ENCODE measurements at places on chromosomes 11 and 22.
A peak's percentile ranks its signal among the peaks of the same experiment; 100 is the strongest.

DNA sequence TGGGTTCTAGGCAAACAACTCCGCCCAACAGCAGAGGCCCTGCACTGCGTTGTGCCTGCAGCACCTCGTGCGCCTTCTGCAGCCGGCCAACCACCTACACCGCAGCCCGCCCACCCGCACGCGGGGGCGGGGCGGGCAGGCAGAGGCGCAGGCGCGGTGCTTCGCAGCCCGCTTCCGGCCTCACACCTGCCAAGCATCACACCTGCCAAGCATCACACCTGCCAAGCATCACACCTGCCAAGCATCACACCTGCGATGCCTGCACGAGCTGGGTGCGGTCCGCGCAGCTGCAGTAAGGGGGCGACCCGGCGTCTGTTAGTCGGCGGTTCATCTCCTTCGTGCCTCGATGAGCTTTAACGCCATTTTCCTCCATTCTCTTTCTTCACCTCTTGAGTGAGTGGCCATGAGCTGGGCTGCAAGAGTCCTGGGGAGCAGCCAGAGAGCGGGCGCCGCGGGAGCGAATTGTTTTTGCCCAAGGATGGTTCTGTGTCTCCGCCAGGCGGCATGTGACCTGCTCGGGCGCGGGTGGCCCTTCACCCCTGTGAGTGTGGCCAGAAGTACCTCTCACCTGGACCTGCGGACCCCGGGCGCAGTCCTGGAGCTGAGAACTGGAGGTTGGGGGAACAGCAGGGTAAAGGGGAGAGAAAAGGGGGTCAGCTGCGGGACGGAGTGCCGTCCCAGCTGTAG lies at the start of gene LDHAL6A:
Gene LDHAL6A, plus strand, starts transcription at position 171 of the 687 bp plus-strand sequence. CDS start 825 bp downstream, outside the sequence.
- peak; percentile 19 for DNase-seq

DNA sequence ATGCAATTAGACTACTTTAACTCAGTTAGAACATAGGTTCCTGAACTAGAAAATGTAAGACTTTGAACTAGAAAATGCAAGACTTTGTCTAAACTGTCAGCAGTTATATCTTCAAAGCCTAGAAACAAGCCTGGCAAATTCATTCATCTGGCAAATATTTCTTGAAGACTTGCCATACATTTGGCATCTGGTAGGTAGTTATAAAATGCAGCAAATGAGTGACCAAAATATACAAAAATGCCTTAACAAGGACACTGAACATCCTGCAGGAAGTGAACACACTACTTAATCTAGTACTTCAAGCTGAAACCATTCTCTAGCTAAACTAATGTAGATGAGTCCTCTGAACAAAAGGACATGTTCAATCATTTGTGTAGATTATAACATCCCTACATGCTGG lies 84.7 kb upstream of the SCUBE2 start:
- DNase-seq, result no peak

GRCh38 chr11:127919206-127920000 lies 668.0 kb downstream of the ETS1 start:
- no peak for DNase-seq

- DNase-seq, result peak; percentile 99
Measured at GRCh38 chr11:1763796-1764661, at the start of gene CTSD. TSS of gene CTSD (minus strand) at chr11:1763927. CDS start at chr11:1763859, 68 bp downstream.

GRCh38 chr22:38881997-38882879 lies 10.2 kb upstream of the CBX6 start:
- DNase-seq, result no peak

- no peak for DNase-seq
Measured at GRCh38 chr11:128621601-128622501, 34.5 kb upstream of the ETS1 start.

GRCh38 chr22:43391306-43391705 lies 20.5 kb upstream of the MPPED1 start:
- no peak for DNase-seq

DNA sequence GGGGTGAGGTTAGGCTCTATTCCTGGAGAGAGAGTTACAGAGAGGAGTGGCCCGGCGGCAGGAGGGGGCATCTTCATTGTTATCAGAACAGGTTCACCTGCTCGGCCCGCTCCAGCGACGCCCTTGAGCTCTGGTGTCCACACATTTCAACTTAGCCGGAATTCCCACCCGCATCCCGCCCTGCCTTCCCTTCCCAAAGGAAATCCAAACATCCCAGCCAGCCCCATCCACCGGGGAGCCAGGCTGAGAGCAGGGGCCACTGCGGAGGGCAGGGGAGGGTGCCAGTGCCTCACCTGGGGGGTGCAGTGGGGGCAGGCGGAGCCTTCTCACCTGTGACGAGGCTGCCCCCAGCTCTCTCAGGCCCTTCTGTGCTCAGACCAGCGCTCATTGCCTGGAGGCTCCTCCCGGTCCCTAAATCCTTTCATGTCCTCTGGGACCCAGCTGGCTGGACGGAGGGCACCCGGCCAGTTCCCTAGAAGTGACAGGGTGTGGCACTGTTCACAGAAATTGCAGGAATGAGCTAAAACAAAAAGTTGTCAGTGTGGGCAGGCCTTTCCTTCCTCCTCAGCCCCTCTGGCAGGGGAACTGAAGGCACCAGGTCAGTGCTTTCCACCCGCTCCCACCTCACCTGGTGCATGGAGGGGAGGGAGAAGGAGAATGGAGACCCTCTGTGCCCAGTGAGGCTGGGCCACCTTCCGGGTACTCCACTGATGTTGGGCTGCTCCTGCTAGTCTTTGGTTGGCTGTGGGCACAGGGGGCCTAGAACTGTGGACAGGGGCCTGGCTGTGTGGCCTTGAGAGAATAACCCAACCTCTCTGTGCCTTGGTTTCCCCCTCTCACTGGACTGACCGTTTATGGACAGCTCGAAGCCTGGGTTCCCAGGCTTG lies 2.2 kb upstream of the MRGPRG start:
- DNase-seq, result peak; percentile 14

DNA sequence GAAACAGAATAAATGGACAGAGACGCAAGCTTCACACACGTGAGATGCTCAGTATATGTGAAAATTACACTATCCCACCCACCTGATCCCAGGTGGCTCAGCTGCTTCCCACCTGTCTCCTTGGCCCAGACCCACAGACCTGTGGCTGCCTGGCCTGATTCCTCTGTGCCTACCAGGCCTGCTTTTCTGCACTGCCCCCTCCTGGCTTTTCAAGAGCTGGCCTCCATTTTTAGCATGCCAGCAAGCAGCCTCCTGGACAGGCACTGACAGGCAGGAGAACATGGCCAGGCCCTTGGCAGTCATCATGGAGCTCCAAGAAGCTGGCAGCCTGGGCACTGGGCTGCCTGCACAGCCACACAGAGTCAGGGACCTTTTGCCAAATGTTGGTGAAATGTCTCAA lies 79.5 kb upstream of the HMGXB4 start:
- peak; percentile 62 for DNase-seq

GRCh38 chr11:128180441-128181087 lies 406.8 kb downstream of the ETS1 start:
- no peak for DNase-seq

- no peak for DNase-seq
Measured at GRCh38 chr22:35811670-35812069, 94.0 kb downstream of the APOL5 start.

GRCh38 chr22:46828323-46828900 lies 66.0 kb downstream of the TBC1D22A start:
- no peak for DNase-seq

- DNase-seq, result peak; percentile 27
Measured at GRCh38 chr11:64870176-64870892, 8.1 kb downstream of the EHD1 start.

DNA sequence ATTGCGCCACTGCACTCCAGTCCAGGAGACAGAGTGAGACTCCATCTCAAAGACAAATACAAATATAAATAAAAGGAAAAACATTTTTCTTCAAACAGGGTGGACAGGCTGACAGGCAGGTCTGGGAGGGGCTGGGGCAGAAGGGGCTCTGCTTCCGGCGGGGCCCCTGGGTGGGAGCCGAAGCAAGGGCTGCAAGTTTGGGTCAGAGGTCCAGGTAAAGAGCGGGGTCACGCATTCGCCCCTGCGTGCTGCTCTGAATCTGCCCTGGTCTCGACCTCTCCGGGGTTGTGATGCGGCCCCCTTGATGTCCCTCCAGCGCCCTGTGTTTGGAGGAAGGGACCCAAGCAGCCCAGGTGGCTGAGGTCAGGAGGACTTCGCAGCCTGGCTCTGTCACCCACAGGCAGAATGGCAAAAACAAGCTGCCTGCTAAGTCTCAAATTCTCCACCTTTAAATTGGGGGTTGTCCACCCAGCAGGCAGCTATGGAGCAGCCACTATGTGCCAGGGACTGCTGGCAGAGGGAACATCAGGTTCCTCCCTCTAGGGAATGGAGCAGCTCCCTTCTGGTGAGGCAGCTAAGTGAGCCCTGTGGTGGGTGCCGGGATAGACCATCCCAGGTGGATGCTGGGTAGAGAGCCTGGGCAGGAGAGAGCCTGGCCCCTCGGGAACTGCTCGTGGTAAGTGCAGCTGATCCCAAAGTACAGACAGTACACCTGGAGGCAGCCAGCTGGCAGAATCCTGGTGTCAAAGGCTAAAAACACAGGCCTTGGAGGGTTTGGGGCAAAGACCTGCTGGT lies 10.3 kb upstream of the PHF21B start:
- DNase-seq, result no peak

DNA sequence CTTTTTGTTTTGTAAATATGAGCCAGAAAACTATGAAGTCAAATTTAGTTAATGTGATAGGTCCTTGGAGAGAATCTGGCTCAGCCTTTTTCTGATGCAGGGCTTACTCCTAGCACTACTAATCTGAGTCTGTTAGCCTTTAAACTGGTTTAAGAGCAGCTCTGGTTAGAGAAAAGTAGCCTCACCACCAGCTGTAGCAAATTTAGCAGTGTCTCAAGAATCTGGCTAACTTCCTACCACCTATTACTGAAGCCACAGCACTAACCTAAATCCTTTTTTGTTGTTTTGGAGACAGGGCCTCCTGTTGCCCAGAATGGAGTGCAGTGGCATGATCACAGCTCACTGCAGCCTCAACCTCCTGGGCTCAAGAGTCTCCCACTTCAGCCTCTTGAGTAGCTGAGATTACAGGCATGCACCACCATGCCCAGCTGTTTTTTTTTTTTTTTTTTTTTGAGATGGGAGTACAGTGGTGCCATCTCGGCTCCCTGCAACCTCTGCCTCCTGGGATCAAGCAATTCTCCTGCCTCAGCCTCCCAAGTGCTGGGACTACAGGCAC lies 13.9 kb downstream of the RBM4B start:
- DNase-seq, result no peak

- DNase-seq, result no peak
Measured at GRCh38 chr11:117380676-117381075, 53.0 kb downstream of the CEP164 start.

- no peak for DNase-seq
Measured at GRCh38 chr11:64720640-64721358, 2.2 kb downstream of the NRXN2 start.

- DNase-seq, result no peak
Measured at GRCh38 chr11:17608821-17609220, 61.8 kb downstream of the OTOG start.

DNA sequence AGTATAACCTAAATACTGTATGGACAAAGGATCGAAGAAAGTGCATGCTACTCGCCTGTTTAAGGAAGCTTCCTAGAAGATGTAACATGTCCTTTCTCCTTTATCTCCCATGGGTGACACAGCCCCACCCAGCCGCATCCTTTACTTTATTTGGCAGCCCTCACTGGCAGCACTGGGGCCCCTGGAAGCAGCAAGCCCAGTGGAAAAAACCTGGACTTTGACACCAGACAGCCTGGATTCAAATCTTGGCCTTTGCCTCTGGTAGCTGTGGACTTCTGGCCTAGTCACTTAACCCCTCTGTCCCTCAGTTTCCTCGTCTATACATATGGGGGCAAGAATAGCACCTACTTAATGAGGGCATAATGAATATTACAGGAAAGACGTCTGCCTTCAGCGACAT lies 67.1 kb downstream of the MYEOV start:
- DNase-seq, result no peak

DNA sequence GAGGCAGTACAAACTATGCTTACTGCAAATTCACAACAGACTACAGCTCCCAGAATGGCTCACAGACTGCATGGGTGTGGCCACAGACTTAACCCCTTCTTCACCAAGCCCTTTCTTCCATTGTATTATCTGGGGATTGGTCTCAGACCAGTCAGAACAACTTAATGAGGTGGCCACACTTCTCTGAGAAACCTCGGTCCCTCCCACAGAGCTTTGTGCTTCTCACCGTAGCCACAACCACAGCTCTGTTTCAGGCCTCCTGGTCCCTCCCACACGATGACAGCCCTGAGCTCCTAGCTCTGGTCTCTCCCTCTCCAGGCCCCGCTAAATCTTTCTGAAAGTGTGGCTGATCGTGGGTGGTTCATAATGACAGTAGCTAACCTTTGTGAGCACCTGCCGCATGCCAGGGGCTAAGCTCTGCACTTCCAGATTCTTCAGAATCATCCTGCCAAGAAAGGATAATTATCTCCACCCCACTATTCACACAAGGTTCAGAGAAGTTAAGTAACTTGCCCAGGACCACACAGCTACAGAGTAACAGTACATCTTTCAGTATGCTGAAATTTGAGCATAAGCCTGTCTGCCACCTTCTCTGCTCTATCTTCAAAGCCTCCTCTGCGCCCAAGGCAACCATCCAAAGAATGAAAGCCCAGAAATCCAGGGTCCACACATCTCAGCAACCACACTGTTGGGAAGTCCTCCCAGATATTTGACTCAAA lies 5.4 kb downstream of the PDE2A start:
- DNase-seq, result peak; percentile 54

DNA sequence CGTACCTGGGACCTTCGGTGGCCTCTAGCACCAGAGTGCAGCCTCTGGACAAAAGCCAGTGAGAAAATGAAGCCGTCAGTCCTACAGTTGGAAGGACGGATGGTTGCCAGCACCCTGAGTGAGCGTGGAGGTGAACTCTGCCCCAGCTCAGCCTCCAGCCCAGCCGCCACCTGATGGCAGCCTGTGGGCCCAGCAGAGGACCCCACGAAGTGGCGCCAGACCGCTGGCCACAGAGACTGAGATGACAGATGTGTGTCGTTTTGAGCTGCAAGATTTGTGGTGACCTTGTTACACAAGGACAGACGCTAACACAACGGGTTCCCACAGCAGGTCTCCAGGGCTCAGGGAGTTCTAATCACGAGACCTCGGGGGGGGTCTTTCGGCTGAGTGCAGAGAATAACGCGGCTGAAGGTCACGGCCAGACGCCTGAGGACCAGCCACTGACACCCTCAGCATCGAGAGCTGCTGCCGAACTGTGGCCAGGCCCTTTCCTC lies 75.0 kb downstream of the BRD1 start:
- DNase-seq, result no peak
